ENCODE measurements at places on chromosomes 12 and 14. TPM values are rescaled to one million over a fixed set of nuclear protein-coding genes. Genes with fewer than 3 reads are reported as not detected.

- no peak overlapping the region for H3K27ac ChIP-seq
- no peaks in the 10 kb centered on the region for H3K36me3 ChIP-seq
- H3K4me3 ChIP-seq: no peak overlapping the region
- H3K27me3 ChIP-seq: peaks cover 4% of the 10 kb centered on the region
- no peak for DNase-seq
- H3K4me1 ChIP-seq: no peaks in the 10 kb centered on the region
Observed at GRCh38 chr12:119314290-119314689, 20.2 kb upstream of the CCDC60 start.

DNA sequence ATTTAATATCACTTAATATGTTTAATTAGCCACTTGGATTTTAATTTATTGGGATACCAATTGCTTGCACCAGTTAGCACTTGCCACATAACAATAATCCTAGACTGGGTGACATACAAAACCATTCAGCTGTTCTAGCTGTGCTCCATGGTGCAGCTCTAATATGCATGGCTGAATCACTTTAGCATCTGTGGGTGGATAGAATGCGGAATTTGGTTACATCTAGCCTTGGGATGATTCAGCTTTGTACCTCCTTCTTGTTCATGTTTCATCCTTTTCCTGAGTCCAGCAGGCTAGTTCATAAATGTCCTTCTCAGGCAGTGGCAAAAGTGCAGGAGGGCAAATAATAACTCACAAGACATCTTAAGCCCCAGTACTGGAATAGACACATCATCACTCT lies 1263.0 kb downstream of the LRFN5 start:
- DNase-seq: no peak
- no peak overlapping the region for H3K4me3 ChIP-seq

DNA sequence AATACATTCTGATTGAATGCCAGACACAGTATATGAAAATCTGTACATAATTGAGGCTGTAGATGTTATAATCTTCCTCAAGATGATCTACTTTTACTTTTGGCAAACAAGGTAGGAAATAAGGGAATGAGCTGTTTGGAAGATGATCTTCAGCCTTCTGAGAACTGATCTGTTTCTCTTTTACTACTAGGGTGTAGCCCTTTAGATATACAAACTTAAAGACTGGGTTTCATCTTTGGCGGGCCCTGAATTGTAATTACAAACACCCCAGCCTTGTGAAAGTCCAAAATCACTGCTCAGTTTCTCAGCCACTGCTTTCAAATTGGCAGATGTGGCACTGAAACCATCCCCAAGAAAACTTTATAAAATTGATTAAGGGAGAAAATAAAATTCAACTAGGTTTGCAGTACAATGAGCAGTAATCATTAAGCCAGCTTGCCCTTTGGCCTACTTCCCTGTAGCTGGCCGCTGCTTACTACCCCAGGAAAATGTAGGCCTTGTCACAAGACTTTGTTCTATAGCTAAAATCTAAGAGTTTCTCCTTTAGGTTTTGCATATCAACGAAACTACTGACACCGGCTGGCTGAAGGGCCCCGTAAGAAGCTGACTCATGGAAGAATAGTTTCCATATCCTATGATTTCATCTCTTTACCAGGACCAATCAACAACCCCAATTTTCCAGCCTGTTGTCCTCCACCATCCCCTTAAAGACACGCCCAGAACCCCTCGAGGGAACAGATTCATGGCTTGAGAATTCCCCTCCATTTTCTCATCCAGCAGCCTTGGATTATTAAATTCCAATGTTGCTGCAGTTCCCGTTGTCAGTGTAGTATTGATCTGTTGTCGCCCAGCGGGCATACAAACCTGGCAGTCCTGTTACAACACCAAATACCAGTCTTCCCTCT lies 210.8 kb downstream of the PCNX1 start:
- peak overlapping the region; percentile 53 for H3K27ac ChIP-seq
- H3K27me3 ChIP-seq: no peaks in the 10 kb centered on the region
- no peak for DNase-seq
- peaks cover 6% of the 10 kb centered on the region for H3K36me3 ChIP-seq

DNA sequence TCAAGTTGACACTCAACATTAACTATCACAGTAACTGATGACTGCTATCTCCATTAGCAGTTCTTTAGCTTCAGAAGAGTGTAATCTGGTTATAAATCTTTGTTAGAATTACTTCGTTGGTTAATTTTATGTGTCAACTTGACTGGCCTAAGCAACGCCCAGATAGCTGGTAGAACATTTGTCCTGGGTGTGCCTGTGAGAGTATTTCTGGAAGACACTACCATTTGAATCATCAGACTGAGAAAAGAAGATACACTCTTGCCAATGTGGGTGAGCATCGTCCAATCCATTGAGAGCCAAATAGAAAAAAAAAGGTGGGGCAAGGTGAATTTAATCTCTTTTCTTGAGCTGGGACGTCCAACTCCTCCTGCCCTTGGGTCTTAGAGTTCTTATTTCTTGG lies 129.0 kb downstream of the IGF1 start:
- no peak overlapping the region for H3K4me3 ChIP-seq
- no peak for DNase-seq
- H3K4me1 ChIP-seq: no peaks in the 10 kb centered on the region
- peaks cover 2% of the 10 kb centered on the region for H3K27me3 ChIP-seq
- no peaks in the 10 kb centered on the region for H3K36me3 ChIP-seq

DNA sequence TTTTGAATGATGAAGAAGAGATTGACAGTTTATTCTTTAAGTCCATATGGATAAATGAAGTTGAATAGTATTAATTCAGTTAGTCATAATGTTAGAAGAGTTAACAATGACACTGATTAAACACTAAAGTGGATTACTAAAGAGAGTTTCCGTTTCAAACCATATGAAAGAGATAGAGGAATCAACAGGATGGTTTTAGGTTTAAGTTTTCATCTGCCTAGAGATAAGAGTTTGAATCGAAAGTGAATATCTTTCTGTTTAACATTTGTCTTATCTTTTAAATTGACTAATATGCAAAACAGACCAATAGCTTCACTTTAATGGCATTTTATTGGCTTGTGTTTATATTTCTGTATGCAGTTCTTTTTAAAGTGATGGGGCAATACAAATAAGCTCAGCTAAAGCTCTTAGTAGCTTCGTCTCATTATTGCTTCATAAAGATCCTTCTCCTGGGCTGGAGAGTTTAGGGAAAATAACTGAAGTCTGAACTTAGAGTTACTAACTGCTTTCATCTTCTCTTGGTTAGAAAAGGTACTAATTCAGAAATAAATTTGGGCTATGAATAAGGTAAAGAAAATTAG lies 66.0 kb downstream of the MIPOL1 start:
- H3K27ac ChIP-seq: no peak overlapping the region
- no peak for DNase-seq
- H3K27me3 ChIP-seq: no peaks in the 10 kb centered on the region

DNA sequence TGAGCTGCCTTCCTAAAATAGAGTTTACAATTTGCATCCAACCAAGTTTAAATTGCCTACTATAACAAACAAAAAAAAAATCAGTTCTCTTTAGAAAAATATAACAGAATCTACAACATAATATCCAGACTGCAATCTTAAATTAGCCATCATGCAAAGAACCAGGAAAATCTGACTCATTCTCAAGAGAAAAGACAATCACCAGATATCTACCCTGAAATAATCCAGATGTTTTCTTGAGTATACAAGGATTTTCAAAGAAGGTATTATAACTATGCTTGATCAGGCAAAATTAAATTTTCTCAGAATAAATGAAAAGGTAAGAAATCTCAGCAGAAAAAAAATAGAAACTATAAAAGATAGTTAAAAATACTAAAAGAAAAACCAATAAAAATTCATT lies 115.6 kb downstream of the CCER1 start:
- H3K4me3 ChIP-seq: no peak overlapping the region
- H3K27me3 ChIP-seq: no peaks in the 10 kb centered on the region
- H3K36me3 ChIP-seq: no peaks in the 10 kb centered on the region
- no peak for DNase-seq
- no peaks in the 10 kb centered on the region for H3K4me1 ChIP-seq

- H3K4me1 ChIP-seq: no peaks in the 10 kb centered on the region
- no peak overlapping the region for H3K4me3 ChIP-seq
- no peaks in the 10 kb centered on the region for H3K36me3 ChIP-seq
- no peak for DNase-seq
- no peak overlapping the region for H3K27ac ChIP-seq
Observed at GRCh38 chr14:44777584-44777983, 184.2 kb downstream of the KLHL28 start.

DNA sequence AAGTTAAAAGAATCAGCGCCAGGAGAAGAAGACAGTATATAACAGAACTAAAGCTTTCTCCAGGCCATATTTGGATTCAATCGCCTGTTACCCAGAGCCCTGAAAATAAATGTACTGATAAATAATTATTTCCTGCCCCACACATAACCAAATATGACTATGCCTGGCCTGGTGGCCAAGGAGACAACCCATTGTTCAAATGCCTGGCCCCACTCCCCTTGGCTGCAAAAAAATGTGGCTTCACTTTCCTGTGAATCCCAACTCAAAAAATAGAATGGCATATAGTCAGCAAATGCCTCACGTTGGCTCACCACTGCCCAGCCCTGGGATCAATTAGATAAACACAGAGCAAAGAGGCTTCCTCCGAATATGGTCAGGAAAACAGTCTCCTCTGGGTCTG lies 472.1 kb downstream of the BCL11B start:
- no peaks in the 10 kb centered on the region for H3K27me3 ChIP-seq
- H3K4me1 ChIP-seq: no peaks in the 10 kb centered on the region
- no peak overlapping the region for H3K27ac ChIP-seq
- DNase-seq: no peak

DNA sequence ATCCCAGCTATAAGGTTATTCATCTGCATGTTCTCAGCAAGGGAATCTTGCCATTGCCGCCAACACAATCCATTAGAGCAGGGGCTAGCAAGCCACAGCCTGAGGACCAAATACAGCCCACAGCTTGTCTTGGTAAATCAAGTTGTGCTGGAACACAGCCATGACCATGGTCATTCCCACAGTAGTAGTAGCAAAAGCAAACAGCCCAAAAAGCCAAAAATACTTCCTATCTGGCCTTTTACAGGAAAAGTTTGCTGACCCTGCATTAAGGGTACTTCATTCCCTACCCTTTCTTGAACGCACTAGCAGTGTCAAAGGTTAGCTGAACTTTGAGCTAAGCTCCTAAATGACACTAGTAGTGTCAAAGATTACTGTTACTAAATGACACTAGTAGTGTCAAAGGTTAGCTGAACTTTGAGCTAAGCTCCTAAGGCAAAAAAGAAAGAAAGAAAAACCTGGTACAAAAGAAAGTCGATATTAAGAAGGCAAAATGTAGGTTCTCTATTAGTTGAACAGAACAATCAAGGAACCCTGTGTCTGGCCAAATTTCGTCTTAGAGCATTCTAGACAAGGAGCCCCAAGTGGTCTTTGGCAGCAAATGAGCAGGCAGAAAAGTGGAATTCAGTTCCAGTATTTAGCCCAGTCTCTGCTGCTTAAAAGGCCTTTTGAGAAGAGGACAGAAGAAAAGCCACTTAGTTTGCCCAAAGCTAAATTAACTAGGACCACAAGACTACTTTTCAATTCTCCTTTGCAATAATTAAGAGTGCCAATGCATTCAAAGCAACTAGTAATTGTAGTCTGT lies 67.7 kb downstream of the NT5DC3 start:
- H3K27ac ChIP-seq: no peak overlapping the region
- no peak overlapping the region for H3K4me3 ChIP-seq
- no peaks in the 10 kb centered on the region for H3K4me1 ChIP-seq
- no peak for DNase-seq
- no peaks in the 10 kb centered on the region for H3K27me3 ChIP-seq

- peaks cover 4% of the 10 kb centered on the region for H3K27me3 ChIP-seq
- H3K4me3 ChIP-seq: no peak overlapping the region
- peaks cover 5% of the 10 kb centered on the region for H3K4me1 ChIP-seq
- no peak for DNase-seq
- H3K36me3 ChIP-seq: no peaks in the 10 kb centered on the region
Observed at GRCh38 chr12:52454411-52455201, 2.7 kb upstream of the KRT6B start.

GRCh38 chr12:1604464-1604863 lies 10.1 kb upstream of the FBXL14 start:
- H3K27me3 ChIP-seq: peaks cover 1% of the 10 kb centered on the region
- peaks cover 33% of the 10 kb centered on the region for H3K4me1 ChIP-seq
- H3K36me3 ChIP-seq: no peaks in the 10 kb centered on the region
- DNase-seq: no peak
- H3K27ac ChIP-seq: no peak overlapping the region
- H3K4me3 ChIP-seq: no peak overlapping the region

- no peak overlapping the region for H3K4me3 ChIP-seq
- H3K4me1 ChIP-seq: peaks cover 20% of the 10 kb centered on the region
- H3K27me3 ChIP-seq: no peaks in the 10 kb centered on the region
- no peak overlapping the region for H3K27ac ChIP-seq
Observed at GRCh38 chr12:89933911-89934310, 225.3 kb upstream of the ATP2B1 start.

- H3K4me1 ChIP-seq: no peaks in the 10 kb centered on the region
- no peaks in the 10 kb centered on the region for H3K36me3 ChIP-seq
- DNase-seq: no peak
- no peak overlapping the region for H3K4me3 ChIP-seq
- no peak overlapping the region for H3K27ac ChIP-seq
Observed at GRCh38 chr12:79455286-79455685, 235.5 kb downstream of the PAWR start.

DNA sequence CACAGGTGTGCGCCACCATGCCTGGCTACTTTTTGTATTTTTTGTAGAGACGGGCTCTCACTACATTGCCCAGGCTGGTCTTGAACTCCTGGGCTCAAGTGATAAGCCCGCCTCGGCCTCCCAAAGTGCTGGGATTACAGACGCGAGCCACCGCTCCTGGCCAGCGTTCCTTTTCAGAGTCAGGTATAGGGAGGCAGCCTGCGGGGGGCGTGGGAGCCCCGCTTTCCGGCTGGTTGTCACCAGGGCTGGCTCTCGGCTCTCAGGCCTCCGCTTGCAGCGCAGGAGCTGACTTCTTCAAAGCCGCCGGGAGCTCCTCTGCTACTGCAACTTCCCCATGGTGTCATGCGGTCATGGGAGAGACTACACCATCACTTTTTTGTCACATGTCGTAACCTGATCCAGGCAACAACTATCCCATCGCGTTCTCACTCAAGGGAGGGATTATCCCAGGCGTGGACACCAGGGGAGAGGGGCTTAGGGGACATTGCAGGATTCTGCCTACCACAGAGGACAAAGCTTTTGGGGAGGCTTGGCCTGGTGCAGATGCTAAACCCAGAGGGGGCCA lies 129.4 kb downstream of the SCARB1 start:
- no peaks in the 10 kb centered on the region for H3K36me3 ChIP-seq
- no peak for DNase-seq
- peaks cover 23% of the 10 kb centered on the region for H3K4me1 ChIP-seq

DNA sequence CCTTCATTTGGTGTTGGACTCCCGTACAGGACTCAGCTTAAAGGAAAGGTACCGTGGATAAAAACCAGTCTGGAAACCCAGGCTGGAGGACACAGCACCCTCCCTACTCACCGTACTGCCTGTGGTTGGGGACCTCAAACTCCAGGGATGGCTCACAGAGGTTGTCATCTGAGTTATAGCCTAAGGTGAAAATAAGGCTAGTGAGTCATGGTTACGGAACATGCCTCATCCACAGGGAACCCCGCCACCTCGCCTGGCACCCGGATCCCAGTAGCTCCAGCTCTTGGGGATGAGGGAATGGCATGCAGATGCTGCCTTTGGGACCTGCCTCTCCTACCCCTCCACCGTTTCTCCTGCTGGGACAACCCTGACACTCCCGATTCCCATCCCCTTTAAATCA lies 36.8 kb upstream of the GPR68 start:
- no peaks in the 10 kb centered on the region for H3K27me3 ChIP-seq
- peak overlapping the region; percentile 43 for H3K27ac ChIP-seq
- no peak overlapping the region for H3K4me3 ChIP-seq
- H3K36me3 ChIP-seq: peaks cover 61% of the 10 kb centered on the region
- H3K4me1 ChIP-seq: peaks cover 13% of the 10 kb centered on the region

The NRXN3 gene
- total RNA-seq: not detected

The KLHL42 gene
- 11.3 TPM for total RNA-seq

The KRT3 gene
- not detected for total RNA-seq

The ZFYVE21 gene
- 10.4 TPM for total RNA-seq

The KCNK10 gene
- not detected for total RNA-seq

The MGAT4C gene
- not detected for total RNA-seq

The RND1 gene
- total RNA-seq: 3.2 TPM
